T-helper 1 cell (primary cell): ENCODE measurements at places on chromosomes 7 and 10.

- no peak for DNase-seq
Measured at GRCh38 chr7:83655951-83656556, 7.1 kb upstream of the SEMA3E start.

- DNase-seq: no peak
Measured at GRCh38 chr10:7272008-7272407, 138.8 kb downstream of the SFMBT2 start.

DNA sequence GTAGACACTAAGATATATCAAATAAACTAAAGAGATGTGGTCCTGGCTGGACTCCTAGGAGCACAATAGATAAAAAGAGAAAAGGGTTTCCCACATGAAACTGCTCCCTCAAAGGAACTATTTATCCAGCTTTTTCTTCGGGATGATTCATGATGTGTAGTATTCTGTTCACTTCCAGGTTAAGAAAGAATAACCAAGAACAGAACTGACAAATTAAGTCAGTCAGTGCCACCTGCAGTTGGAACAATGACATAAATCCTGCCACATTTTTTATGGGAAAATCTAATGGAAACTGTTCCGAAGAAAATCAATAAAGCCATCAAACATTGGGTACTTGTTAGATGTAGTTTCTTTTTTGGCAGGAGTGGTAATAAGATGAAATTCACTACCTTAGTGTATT is 87.1 kb downstream of the POLR1F start:
- DNase-seq: no peak

GRCh38 chr10:85609509-85609908 is 757.1 kb downstream of the GRID1 start:
- DNase-seq: no peak

DNA sequence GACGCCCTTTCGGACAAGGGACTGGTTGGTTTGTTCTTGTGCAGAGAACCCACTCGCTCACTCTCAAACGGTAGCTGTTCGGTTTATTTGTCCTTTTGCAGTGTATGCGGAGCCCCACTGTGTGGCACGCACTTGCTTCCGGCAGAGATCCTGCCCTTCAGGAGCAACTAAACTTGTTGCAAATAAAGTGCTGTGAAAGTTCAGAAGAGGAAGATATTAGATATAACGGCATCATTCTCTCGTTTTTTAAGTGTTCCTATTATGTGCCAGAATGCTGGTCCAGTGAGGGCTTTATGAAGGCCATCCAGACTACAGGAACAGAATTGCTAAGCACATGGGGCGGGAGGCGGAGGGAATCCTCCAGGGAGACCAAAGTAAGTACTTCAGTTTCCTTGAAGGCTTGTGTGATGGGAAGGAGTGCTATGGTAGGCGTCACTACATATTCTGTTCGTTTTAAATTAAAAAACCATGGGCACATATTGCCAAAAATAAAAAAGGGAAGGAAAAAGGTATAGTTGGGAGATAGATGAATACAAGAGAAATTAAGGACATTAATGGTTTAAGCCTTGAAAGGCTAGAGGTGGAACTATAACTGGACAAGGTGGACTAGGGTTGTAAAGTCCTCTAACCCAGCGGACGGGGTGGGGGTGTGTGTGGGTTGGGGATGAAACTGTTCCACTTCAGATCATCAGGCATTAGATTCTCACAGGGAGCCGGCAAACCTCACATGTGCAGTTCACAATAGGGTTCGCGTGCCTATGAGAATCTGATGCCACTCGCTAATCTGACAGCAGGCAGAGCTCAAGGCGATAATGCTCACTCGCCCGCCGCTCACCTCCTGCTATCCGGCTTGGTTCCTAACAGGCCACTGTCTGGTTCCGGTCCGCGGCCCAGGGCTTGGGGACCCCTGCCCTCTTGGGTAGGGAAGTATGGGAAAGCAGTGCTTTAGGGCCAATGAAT is 704 bp upstream of the ERLIN1 start:
- peak; percentile 3 for DNase-seq

- DNase-seq: peak; percentile 45
Measured at GRCh38 chr10:101397140-101397539, 43.2 kb downstream of the BTRC start.

- no peak for DNase-seq
Measured at GRCh38 chr10:91416339-91416855, 6.3 kb downstream of the HECTD2 start.

- DNase-seq: no peak
Measured at GRCh38 chr7:73960548-73960947, 67.4 kb upstream of the ELN start.

- DNase-seq: no peak
Measured at GRCh38 chr10:89888321-89889070, 187.1 kb downstream of the KIF20B start.

GRCh38 chr10:86918022-86918471 is 39.4 kb downstream of the MMRN2 start:
- DNase-seq: no peak

DNA sequence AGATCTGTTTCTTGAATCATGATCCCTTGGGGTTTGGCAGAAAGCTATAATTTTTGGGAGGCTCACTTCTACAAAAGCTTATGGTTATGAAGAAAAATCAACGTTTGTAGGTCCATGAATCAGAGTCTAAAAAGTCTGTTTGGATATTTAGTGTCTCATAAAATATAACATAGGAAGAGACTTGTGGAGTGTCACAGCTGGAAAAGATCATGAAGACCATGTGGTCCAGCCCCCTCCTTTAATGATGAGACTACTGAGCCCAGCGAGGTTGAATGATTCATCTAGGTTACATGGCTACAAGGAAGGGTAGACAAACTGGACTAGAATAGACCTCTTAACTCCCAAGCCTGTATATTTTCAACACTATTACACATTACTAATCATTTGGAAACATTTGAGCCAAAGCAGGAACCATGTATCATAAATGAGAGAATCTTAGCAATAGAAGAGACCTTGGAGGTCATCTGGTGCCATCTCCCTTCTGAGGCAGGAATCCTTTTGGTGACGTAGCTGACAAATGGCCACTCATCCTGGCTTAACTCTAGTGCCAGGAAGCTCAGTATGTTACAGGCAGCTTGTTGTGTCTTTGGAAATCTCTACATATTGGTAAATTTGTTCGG is 152.5 kb downstream of the CREB5 start:
- no peak for DNase-seq

- DNase-seq: no peak
Measured at GRCh38 chr10:33368086-33368485, 33.6 kb upstream of the NRP1 start.

DNA sequence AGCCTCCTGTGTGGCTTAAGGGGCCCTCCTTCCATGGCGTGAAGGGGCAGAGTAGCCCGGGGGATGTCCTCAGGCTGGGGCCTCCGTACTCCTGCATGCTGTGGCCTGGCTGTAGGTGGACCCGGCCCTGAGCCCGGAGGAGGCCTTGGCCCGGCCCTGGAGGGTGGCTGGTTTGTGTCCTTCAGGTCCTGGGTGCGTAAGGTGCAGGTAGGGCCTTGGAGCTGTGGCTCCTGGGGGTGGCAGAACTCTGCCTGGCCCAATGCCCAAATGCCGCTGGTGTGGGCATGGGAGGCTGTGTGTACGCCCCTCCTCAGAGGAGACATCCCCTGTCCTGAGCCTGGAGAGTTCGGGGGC is 26.9 kb upstream of the AMZ1 start:
- no peak for DNase-seq

- no peak for DNase-seq
Measured at GRCh38 chr7:131753620-131754222, 197.3 kb upstream of the PODXL start.

GRCh38 chr10:112896722-112897121 is 53.3 kb upstream of the TCF7L2 start:
- no peak for DNase-seq

DNA sequence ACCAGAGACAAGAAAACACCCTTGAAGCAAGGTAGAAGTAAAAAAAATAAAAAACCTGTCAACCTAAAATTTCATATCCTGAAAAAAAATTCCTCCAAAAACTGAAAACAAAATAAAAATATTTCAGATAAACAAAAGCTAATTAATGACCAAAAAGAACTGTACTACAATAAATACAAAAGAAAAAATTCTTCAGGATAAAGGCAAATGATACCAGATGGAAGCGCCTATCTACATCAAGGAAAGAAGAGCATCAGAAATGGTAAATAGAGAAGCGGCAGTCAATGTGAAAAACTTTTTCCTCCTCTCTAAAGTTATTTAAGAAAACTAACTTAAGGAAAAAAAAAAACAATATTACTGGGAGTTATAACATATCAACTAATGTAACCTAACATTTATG is 79.8 kb downstream of the RSU1 start:
- no peak for DNase-seq

GRCh38 chr7:148623586-148624282 is 33.2 kb downstream of the C7orf33 start:
- no peak for DNase-seq

- no peak for DNase-seq
Measured at GRCh38 chr10:61304746-61305145, 148.4 kb downstream of the TMEM26 start.

DNA sequence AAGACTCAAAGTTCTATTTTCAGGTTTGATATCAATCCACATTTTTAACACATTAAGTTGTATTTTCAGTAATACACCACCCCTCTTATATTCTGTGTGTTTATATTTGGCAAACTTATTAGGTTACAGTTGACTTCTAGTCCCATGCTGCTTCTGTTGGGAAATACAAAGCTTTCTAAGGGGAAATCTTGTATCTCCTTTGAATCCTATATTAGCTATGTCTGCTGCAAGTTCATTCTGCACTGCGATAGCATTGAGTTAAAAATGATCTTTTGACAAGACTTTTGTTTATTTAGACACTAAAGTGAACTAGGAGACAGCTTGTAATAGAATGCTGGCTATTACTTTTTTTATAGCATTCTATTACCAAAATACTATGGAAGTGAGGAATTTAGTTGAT is 625.1 kb upstream of the ANKRD30A start:
- no peak for DNase-seq

- DNase-seq: no peak
Measured at GRCh38 chr7:112122798-112123197, 83.4 kb downstream of the DOCK4 start.

DNA sequence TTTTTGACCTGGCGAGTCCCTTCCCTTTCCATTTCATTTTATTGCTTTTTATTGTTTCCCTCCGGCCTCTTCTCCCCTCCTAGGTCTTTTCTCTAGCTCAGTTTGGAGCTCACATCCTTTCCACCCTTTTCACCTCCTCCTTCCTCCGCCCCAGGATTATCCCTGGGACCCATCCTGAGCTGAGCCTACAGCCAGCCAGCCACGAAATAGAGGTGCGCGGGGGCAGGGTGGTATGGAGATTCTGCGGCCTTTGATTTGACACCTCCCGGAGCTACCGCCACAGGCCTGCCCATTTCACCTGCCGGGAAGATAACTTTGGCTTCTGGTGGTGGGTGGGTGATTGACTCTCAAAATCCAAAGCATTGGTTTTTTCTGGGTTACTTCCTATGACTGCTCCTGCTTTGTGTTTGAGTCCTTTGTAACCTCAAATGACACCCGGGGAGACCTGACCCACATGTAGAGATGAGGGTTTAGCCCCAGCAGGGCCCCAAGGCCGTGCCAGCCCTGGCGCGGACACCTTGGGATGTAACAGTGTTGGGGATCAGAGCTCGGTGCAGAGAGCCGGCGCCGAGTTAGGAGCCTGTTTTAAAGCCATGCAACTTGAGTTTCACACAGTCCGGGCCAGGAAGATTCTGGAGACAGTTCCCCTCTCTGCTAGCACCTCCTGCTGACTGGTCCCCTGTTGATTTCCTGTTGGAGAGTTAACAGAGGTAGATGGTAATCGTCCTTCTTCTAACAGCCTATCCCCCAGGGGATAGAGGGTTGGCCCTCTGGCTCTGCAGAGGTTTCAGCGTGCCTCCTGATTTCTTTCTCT is 1.5 kb downstream of the DUSP5 start:
- DNase-seq: peak; percentile 33

- no peak for DNase-seq
Measured at GRCh38 chr7:11858622-11859302, 26.8 kb upstream of the THSD7A start.

- no peak for DNase-seq
Measured at GRCh38 chr7:73366127-73366526, 38.2 kb downstream of the FKBP6 start.

DNA sequence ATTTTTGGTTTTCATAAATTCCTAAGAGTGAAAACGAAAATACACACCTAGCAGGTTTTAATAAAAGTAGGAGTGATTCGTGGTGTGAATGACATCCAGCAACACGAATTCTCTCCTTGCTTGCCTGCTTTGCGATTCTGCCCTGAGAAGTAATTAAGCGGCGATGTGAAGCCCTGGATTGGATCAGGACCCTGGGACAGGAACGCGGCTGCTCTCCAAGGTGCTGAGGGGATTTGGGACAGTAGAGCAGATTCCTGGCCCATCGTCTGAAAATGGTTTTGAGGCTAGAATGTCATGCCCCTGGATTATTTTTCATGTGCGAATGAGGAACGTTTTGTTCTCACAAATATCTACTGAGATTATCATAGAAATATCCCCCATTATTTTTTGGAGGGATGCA is 7.8 kb downstream of the NPS start:
- DNase-seq: no peak

- DNase-seq: no peak
Measured at GRCh38 chr10:100780324-100780723, 34.9 kb downstream of the PAX2 start.

DNA sequence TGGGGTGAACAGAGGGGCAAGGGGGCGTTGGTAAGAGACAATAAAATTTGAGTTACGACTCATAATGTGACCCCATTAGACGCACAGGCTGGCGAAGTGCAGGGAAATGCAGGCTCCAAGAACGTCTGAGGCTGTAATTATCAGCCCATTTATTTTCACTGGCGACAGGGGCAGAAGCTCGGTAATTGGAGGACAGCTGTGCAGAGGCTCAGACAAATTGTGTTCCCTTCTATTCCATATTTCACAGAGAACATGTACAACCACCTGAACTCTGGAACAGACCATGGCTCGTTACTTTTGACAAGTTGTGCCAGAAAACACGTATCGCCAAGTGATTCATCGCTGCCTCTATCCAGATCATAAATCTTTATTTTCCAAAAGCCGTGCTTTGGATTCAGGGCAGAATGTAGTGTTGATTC is 137.3 kb upstream of the FRMD4A start:
- no peak for DNase-seq

DNA sequence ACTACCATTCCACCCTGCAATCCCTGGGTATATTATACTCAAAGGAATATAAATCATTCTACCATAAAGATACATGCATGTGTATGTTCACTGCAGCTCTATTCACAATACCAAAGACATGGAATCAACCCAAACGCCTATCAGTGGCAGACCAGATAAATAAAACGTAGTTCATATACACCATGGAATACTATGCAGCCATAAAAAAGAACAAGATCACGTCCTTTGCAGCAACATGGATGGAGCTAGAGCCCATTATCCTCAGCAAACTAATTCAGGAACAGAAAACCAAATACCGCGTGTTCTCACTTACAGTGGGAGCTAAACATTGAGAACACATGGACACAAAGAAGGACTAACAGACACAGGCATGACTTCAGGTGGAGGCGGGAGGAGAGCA is 138.3 kb downstream of the DYNC2I1 start:
- DNase-seq: no peak

GRCh38 chr7:8063706-8064297 is 95.2 kb downstream of the GLCCI1 start:
- no peak for DNase-seq
